Cortex of kidney (tissue), 1 donor: ENCODE measurements at places on chromosomes 6 and 20.

GRCh38 chr20:46151936-46152335 is 33.8 kb downstream of the CD40 start:
- DNase-seq: no peak

DNA sequence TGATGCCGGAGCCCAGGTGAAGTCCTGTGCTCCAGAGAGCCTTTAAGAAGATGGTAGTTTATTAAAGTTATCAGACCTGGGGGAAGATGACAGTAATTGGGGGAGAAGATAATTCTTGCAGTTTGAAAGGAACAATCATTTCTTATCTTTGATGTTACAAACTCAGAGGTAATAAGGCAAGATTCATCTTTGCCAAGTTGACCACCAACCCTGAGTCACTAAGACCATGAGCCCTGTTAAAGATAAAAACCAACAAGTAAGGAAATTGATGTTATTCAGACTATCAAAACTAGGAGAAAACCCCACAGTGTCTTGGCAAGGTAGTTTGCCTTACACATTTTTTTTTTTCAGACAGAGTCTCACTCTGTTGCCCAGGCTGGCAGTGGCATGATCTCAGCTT is 73.1 kb downstream of the MKKS start:
- DNase-seq: no peak

GRCh38 chr20:1660246-1660645 is 2.7 kb upstream of the SIRPG start:
- no peak for DNase-seq

DNA sequence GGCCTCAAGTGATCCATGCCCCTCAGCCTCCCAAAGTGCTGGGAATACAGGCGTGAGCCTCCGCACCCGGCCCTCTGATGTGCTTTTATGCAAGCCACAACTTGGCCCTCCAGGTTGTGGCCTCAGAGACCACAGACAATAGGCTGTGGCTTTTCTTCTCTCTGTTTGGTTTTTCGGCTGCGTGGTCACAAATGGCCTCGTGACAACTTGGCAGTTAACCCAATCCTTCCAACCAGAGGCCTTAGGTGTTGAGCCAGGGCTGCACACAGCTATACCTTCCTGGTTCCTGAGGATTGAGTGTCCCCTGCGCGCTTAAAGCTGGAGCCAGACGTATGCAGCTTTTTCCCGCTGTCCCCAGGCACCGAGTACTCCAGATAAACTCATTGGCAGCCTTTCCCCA is 6.3 kb upstream of the TGM3 start:
- DNase-seq: no peak

DNA sequence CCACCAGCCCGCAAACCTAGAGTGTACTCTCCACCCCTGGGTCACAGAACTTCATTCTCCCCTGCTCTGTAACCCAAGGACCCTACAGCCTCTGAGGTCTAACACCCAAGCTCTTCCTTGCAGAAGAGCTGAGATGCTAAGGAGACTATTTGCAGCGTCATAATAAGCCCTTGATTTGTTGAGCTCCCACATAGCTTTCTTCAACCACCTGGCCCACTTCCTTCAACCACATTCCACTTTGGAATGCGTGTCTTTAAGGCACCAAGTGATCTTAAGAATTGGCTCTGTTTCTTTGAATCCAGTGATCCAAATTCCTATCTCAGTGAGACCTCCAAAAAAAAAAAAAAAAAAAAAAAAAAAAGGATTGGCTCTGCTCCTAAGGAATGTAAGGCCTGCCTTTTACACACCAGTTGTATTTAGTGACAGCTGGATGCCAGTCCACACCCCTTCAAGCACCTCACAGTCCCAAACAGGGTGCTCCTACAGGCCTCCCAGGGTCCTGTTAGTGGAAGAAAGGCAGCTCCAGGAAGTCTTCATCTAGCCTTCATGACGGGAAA is 106.2 kb downstream of the UBE3D start:
- DNase-seq: no peak

DNA sequence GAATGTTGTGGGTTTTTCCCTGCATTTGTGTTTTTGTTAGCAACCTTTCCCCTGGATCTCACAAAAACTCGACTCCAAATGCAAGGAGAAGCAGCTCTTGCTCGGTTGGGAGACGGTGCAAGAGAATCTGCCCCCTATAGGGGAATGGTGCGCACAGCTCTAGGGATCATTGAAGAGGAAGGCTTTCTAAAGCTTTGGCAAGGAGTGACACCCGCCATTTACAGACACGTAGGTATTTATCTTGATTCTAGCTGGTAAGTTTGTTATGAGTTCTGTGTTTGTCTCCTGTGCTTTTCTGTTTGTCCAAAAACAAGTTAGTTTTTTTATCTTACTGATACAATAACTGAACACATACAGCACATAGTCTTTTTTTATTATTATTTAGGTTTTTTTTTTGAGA is 3.0 kb downstream of the SLC25A27 start:
- DNase-seq: no peak

- DNase-seq: no peak
These were observed 243.9 kb downstream of the ZNF217 start for GRCh38 chr20:53349730-53350129.

GRCh38 chr6:116057766-116058165 is 2.9 kb downstream of the FRK start:
- no peak for DNase-seq

GRCh38 chr20:32509639-32510066 is 75.5 kb downstream of the NOL4L start:
- no peak for DNase-seq

GRCh38 chr20:21397341-21398108 is at the start of gene NKX2-4:
Gene NKX2-4, minus strand, starts transcription at chr20:21397526. Its CDS starts 127 bp downstream, at chr20:21397399.
- DNase-seq: no peak
